Trophoblast cell (in vitro differentiated cells and primary cell): ENCODE measurements at places on chromosomes 11 and 22.

- no peak for DNase-seq
Measured at GRCh38 chr11:1488575-1489180, 2.1 kb upstream of the MOB2 start.

GRCh38 chr22:19360300-19360792, 68.8 kb upstream of the CLTCL1 start:
- DNase-seq, result no peak

- DNase-seq, result peak; percentile 29
Measured at GRCh38 chr11:46305295-46305694, 27.8 kb downstream of the CREB3L1 start.

GRCh38 chr11:23539556-23539955, 679.3 kb upstream of the CCDC179 start:
- no peak for DNase-seq

GRCh38 chr22:30038219-30038618, 42.0 kb upstream of the HORMAD2 start:
- DNase-seq, result peak; percentile 66

- DNase-seq, result peak; percentile 31
Measured at GRCh38 chr22:45731798-45732495, 60.3 kb downstream of the ATXN10 start.

DNA sequence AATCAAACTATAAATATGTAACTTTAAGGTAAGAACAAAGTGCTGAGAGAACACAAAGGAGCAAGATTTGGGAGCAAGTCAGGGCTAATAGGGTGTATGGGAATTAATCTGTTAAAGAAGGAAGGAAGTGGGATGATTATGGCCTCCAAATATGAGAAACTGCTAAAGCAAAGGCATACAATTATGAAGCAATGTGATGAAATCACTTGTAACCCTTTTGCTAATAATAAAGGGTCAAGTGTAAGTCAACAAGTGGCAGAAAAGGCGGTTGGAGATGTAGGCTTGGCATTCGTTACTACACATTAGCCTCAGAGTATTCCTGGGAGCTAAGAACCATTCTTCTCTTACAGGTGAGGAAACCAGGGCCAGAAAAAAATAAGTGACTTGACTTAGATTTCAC, 1002.3 kb upstream of the TENM4 start:
- DNase-seq, result no peak

DNA sequence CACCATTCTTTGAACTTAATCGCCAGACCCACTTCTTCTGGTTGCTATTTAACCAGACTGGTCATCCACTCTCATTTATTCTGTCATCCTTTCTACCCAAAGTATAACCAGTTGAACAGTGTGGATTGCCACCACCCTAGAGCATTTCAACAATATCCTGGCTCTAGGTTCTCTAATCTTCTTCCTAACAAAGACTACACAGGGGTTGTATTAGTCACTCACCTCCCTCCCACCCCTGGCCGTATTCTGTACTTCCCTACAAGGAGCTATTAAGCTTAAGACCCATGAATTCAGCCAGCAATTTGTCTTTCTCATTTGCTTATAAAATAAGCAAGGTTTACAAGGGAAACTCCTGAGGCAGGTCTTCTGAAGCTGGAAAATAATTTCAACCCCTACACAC, 46.9 kb upstream of the CEP126 start:
- no peak for DNase-seq

GRCh38 chr11:131474947-131475346, 104.5 kb downstream of the NTM start:
- DNase-seq, result no peak
